ENCODE measurements at places on chromosomes 1 and 21. TPM values are rescaled to one million over a fixed set of nuclear protein-coding genes. Genes with fewer than 3 reads are reported as not detected.

The S100A8 gene
- total RNA-seq = not detected

The RGS13 gene
- not detected for total RNA-seq

The KRTAP21-2 gene
- total RNA-seq = not detected

The LCE6A gene
- not detected for total RNA-seq

The KIF21B gene
- 2.4 TPM for total RNA-seq

The NTMT2 gene
- total RNA-seq = not detected

The GBP7 gene
- total RNA-seq = not detected

The PGLYRP4 gene
- total RNA-seq = not detected

The S100A2 gene
- 28.6 TPM for total RNA-seq

The LCE2C gene
- not detected for total RNA-seq

The LAPTM5 gene
- total RNA-seq = 0.16 TPM

The MLLT11 gene
- 16.9 TPM for total RNA-seq

The DEPDC1 gene
- 14.9 TPM for total RNA-seq

The FTCD gene
- total RNA-seq = not detected

The CR1 gene
- total RNA-seq = not detected

The MNDA gene
- not detected for total RNA-seq

The YIPF1 gene
- total RNA-seq = 15.6 TPM

The BRWD1 gene
- total RNA-seq = 11.3 TPM

The CELSR2 gene
- total RNA-seq = 5.7 TPM

The SPRR5 gene
- total RNA-seq = not detected

The PTCH2 gene
- total RNA-seq = 0.23 TPM

The SYDE2 gene
- 0.99 TPM for total RNA-seq

The IFNGR2 gene
- total RNA-seq = 57.8 TPM

The CYP4Z1 gene
- total RNA-seq = not detected

The CD1D gene
- not detected for total RNA-seq

The CACNA1S gene
- total RNA-seq = not detected

The VSIG8 gene
- total RNA-seq = not detected

The GNAT2 gene
- not detected for total RNA-seq

The TMEM52 gene
- 0.82 TPM for total RNA-seq

The OR2L5 gene
- not detected for total RNA-seq

The RHD gene
- total RNA-seq = not detected

The SELENBP1 gene
- 6.9 TPM for total RNA-seq

The MAN1C1 gene
- total RNA-seq = 0.37 TPM

The FAM89A gene
- total RNA-seq = 16.3 TPM

The BRINP2 gene
- total RNA-seq = 0.18 TPM

The FCGR1A gene
- not detected for total RNA-seq

The BEND5 gene
- not detected for total RNA-seq

The SH2D1B gene
- 0.18 TPM for total RNA-seq

The SLAMF1 gene
- not detected for total RNA-seq

The IPO13 gene
- 10.5 TPM for total RNA-seq

The CFHR1 gene
- total RNA-seq = 0.23 TPM

The CNR2 gene
- total RNA-seq = not detected

The OLIG2 gene
- total RNA-seq = not detected

The ATAD3C gene
- total RNA-seq = not detected

The GPR61 gene
- total RNA-seq = not detected

The PDE4B gene
- 12.6 TPM for total RNA-seq

The OXCT2 gene
- 0.25 TPM for total RNA-seq

The COL9A2 gene
- total RNA-seq = 0.24 TPM

The HSD3B2 gene
- total RNA-seq = not detected

The CLDN17 gene
- not detected for total RNA-seq

The CELA2B gene
- total RNA-seq = not detected

The AMY1C gene
- not detected for total RNA-seq

The ICOSLG gene
- 2.0 TPM for total RNA-seq
